ENCODE measurements at places on chromosomes 2 and 18. TPM values are rescaled to one million over a fixed set of nuclear protein-coding genes. Genes with fewer than 3 reads are reported as not detected.

DNA sequence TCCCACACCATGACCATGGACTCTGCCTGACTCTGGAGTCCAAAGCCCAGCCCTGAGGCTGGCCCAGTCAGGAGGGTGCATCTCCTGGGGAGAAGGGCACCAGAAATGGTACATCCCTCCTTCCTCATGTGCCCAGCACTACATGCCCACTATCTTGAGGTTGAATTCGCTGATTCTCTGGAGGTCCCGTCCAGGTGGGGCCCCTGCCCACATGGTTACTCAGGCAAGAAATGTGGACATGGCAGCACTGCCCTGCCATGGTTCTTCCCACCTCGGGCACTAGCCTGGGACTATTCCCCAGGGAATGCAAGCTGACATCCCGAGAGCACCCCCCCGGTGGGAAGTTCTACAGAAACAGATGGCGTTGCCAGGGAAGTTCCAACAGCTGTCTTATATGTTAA is 15.3 kb upstream of the HES6 start:
- DNase-seq = no peak

DNA sequence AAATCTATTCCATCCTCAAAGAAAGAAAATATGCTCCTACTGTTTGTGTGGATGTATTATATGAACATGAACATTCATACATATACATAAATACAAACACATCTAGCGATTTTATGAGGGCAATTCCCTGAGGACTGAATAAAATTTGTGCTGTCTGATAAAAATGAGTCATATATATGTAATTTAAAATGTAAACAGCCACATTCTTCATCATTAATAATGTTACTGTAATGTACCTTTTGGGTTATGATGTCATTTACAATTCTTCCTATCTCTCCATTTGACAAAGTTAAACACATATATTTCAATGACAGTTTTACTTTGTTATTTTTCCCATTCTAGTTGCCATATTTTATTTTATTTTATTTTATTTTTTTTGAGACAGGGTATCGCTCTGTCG is 91.3 kb upstream of the ZFP36L2 start:
- no peak for DNase-seq

The PDE11A gene
- total RNA-seq = 2.4 TPM

DNA sequence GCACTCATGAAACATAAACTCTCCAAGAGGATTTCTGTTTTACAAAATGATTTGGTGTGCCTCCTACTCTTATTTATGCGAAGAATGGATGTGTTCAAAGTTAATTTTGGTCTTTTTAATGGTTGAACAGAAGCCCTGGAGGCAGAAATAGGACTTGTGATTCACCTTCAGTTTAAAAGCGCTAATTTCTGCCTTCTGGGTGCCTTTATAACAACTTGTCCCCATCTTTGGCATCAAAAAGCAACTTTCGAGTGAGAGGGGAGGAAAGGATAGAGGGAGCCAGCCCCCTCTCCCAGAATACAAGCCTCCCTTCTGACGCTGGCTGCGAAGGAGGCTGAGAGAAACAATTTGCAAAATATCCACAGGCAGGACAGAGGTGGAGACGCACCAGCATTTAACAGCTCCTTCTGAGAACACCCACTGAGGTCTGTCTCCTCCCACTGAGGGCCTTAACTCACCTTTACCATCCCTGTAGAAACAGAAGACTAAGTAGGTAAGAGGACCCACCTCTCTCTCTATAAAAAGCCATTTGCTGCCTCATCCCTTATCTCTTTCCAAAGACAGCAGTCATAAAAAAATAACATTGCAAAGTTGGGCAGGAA is 24.3 kb upstream of the BCL11A start:
- DNase-seq = no peak

DNA sequence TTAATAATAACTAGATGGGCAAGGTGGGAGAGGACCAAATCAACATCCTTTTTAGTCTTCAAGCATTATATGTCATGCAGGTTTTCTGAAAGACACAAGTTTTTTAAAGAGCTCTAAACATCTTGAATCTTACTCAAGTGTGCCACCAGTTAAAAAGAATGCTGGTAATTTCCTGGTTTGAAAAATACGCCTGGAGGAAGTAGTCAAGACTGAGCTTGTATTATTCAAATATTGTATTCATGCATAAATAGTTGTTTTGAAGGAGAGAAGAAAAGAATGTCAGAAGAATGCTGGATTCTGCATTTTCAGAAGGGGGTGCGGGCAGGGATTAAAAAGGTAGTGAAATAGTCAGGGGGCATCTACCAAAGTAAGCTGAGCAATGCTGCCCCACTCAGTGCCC is 90.7 kb downstream of the WDPCP start:
- DNase-seq = no peak

The INHBB gene
- total RNA-seq = 37.4 TPM

DNA sequence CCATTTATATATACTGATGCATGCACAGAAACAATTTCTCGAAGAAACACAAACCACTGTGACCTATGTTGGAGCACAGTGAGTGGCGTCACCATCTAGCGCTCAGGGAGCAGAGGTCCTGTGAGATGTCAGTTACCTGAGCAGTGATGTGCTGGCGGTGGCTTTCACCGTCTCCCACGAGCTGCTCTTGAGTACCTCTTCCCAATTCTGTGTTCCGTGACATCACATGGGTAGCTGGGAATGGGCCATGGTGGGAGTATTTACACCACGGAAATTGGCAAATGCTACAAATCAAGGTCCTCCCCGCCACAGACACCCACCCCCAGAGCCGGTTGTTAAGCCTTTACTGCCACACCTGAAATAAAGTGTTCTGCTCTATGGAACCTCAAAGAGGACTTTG is 24.4 kb downstream of the GBX2 start:
- DNase-seq = no peak

GRCh38 chr2:86037141-86037794 is 68.4 kb downstream of the POLR1A start:
- peak; percentile 80 for DNase-seq

The TM4SF20 gene
- total RNA-seq = not detected

GRCh38 chr18:74748809-74749208 is 151.1 kb downstream of the ZNF407 start:
- DNase-seq = no peak
